ENCODE measurements at places on chromosomes 3 and 15.

DNA sequence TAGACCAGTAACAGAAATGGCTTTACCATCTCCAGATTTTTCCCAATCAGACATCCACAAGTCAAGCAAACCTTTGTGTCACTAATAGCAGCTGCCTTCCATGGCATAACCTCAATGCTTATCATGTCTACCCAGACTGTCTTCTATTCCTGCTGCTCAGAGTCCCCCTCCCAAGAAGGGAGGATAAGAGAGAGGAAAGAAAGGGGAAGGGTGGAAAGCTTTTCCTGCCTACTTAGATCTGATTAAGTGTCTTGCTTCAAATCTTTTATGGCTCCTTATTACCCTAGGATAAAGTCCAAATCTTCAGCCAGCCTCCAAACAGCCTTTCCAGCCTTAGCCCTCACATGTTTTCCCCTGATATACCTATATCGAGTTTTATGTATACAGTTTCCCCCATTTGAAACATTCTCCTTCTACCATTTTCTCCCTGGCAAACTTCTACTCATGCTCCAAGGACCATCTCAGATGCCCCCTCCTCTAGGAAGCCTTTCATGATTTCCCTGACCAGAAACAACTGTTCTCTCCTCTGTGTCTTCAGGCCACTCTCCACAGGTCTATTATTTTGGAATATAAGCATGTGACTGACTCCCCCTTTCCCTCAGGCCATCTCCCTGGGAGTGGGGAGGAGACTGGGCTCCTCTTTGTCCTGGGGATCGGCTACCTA lies 7.9 kb upstream of the SSUH2 start:
- DNase-seq = no peak

DNA sequence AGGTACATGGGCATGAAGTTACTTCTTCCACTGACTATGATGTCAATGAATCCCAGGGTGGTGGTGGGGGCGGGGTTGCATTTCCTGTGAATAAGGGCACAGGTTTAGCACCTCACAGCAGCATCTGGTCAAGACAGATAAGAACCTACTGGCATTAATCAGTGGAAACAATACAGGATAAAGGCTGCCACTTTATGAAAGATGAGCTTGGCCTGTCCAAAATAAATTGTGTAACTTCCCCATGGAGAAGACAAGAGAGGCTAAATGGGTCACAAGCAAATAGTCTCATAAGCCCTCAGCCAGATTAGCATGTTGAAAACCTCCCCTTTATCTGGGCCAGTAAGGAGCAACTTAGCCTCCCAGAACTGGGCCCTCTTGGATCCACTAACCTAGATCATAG lies 27.4 kb upstream of the PLSCR2 start:
- no peak for DNase-seq

- no peak for DNase-seq
Measured at GRCh38 chr3:48419597-48419996, 10.3 kb downstream of the PLXNB1 start.

- peak; percentile 77 for DNase-seq
Measured at GRCh38 chr3:149120051-149120972, 9.1 kb upstream of the HPS3 start.

DNA sequence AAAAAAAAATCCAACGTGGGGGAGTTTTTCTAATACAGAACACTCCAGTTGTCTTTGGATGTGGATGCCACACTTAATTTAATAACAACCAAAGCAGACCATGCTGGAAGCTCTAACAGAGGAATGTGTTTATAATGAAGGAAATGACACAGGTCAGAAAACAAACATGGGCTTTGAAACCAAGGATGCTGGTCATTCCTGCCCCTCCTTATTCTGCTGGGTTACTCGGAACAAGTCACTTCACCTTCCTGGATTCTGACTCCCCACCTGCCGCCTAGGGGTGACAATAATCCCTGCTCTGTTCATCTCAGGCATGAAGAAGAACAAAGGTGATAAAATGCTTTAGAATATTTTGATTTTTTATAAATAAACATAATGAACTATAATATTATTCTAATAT lies 240.9 kb upstream of the ADAMTS9 start:
- no peak for DNase-seq

DNA sequence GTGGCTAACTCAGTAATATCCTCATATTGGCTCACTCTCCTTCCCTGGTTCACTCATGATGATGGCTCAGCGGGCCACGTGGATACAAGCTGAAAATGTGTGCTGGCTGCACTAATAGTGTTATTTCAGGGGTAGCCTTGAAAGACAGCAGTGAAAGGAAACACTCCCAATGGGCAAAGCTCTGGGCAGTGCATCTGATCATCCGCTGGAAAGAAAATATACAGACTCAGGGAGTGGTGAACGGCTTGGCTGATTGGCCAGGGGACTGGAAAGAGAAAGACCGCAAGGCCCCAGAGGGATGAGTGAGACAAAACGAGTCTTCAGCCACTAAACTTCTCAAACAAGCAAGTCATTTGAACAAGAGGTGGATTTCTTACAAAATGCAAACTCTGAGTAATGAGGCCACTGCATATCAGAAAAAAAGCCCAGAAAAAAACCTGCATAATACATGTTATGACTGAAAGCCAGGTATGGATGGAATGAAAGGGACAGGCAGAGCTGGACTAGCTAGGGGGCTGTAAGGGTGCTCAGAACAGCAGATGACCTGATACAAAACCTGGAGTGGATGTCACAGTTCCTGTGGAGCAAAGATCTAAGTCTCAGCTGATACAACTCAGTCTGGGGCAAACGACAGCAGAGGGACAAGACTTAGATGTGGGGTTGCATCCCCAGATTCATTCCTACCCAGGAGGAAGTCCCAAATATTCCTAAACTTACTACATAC lies 33.3 kb downstream of the CMTM6 start:
- DNase-seq = no peak

- DNase-seq = no peak
Measured at GRCh38 chr3:194040516-194041273, 95.3 kb upstream of the HES1 start.

- no peak for DNase-seq
Measured at GRCh38 chr3:186880406-186880805, 37.9 kb downstream of the ADIPOQ start.
